ENCODE measurements at places on chromosomes 7 and 10.

DNA sequence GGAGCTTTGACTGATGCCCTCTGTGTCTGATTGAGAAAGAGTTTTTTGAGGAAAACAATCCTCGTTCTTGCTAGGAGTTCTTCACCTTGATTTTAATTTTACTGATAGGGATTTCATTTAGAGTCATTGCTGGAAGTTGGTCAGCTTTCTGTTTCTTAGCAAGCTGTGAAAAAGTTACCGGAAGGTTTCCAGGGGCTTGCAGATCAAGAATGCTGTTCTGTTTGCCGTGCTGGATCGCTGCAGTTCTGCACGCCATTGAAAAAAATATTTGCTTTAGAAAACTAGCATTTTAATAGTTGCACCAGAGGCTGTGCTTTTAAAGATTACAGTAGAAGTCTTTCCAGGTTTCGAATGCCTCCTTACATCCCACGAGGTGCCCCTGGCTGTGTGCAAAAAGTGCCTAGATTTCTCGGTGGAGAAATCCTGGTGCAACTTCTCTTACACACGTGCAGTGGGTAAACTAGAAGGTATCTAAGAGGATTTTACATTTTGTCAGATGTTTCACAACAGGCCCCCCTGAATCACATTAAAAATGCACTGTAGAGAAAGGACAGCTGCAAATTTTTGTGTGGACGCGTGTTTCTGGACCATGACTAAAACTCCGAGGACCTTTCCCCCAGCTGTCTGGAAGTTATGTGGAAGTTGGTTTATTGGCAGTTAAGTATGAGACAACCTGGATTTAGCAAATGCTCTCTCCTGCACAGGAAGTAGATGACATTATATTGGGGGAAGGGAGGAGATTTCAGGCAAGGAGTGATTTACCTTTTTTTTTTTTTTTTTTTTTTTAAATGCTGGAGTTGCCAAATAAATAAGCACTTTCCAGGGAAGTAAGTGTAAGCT is 5.8 kb downstream of the TCF7L2 start:
- DNase-seq = no peak

- no peak for DNase-seq
These were observed 130.3 kb downstream of the GNAI1 start for GRCh38 chr7:80264769-80265495.

- no peak for DNase-seq
These were observed 6.7 kb upstream of the LRGUK start for GRCh38 chr7:134120405-134120804.

DNA sequence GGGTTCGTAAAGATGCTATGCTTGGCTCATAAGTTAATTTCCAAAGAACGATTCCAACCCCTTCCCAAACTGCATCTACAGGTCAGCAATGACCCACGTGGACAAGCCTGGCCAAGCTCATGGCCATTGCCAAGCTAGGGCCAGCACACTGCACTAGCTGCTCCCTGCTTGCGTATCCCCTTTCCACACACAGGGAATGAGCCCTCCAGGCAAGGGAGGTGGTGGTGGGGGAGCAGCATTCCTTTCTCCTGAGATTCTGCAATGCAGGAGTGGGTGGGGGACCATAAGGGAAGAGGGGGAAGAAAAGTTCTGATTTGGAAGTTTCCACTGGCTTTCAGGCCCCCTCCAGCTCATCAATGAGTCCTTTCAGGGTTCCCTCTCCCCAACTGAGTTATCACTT is 56.0 kb downstream of the SH3PXD2A start:
- DNase-seq = no peak

DNA sequence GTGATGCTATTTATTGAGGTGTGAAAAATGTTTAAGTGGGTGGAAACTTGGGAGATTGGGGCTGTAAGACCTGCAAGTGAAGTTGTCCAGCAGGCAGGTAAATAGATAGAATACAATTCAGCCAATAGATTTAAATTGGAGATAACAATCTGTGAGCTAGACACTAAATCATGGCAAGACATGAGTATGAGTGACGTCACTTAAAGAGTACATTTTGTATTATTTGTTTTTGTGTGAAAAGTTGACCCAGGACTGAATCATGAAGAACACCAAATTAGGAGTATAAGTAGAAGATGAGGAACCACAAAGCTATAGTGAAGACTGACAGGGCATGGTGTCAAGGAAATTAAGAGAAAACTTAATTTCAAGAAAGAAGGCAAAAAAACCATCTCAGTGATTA is 249.1 kb upstream of the SEMA3C start:
- no peak for DNase-seq

GRCh38 chr10:114680543-114681117 is 22.6 kb upstream of the ABLIM1 start:
- DNase-seq = no peak

GRCh38 chr10:43686414-43686813 is 37.7 kb upstream of the ZNF32 start:
- no peak for DNase-seq

DNA sequence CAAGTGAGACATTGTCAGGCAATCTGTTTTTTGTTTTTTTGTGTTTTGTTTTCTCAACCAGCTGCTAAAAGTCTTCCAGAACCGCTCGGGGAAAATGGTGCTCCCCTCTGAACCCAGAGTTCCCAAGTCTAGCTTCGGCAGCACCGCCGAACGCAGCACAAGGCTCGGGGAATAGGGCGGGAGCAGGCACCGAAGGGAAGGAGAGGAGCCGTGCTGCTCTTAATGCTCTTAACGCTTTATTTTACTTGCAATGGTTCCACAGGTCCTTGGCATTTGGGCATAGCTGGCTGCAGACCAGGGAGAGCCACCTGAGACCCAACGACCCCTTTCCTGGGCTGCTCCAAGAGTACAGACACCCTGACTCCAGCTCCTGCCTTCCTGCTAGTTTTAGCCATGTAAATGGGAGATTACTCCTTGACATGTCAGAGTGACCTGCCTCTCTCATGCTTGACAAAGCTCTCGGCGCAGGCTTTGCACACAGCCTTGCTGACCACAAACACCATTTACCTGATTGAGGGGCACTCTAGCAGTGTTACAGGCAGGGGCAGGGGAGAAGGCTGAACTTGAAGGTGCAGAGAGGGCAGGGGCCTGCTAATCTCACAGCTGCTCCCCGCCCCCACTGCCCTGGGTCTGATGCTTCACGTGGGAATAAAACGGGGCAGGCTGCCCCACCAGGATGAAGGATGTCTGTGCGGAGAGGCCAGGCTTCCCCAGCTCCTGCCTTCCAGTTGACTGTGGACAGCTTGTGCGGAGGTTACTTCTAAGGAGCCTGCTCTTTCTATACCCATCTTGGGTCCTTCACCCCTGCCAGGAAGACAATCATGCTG is 58.6 kb upstream of the EFCAB10 start:
- no peak for DNase-seq

- no peak for DNase-seq
These were observed 20.7 kb downstream of the NRAP start for GRCh38 chr10:113643183-113643582.

GRCh38 chr7:91285696-91286355 is 21.6 kb downstream of the FZD1 start:
- DNase-seq = no peak

- DNase-seq = no peak
These were observed 19.1 kb downstream of the ABLIM1 start for GRCh38 chr10:114638821-114639625.

DNA sequence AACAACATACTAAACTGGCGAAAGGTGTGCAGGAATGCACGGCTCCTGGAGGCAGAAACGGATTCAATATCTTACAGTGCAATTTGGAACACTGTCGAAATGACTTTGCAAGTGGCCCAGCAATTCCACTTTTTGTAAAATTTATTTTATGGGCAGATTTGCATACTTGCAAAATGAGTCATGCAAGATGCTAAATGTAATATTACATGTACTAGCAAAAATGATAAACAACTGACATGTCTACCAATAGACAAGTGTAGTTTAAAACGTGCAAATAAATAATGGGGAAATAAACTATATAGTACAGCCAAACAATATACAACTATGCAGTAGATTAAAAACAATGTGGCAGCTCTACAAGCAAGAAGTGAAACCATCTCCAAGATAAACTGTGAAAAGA is 97.7 kb downstream of the ARHGAP12 start:
- no peak for DNase-seq

GRCh38 chr7:95041031-95041430 is 133.6 kb downstream of the PPP1R9A start:
- no peak for DNase-seq

- no peak for DNase-seq
These were observed 103.6 kb downstream of the NPSR1 start for GRCh38 chr7:34761627-34762026.

GRCh38 chr7:124679586-124680225 is 85.9 kb downstream of the GPR37 start:
- no peak for DNase-seq

Measured in stimulated activated CD8-positive, alpha-beta memory T cell treated with anti-CD3 and anti-CD28 coated beads, Interleukin-12 subunit alpha, Interleukin-12 subunit beta, amount 100 ng/mL, for 1 hour (primary cell).